ENCODE measurements at places on chromosomes 3 and 15. TPM values are rescaled to one million over a fixed set of nuclear protein-coding genes. Genes with fewer than 3 reads are reported as not detected.

DNA sequence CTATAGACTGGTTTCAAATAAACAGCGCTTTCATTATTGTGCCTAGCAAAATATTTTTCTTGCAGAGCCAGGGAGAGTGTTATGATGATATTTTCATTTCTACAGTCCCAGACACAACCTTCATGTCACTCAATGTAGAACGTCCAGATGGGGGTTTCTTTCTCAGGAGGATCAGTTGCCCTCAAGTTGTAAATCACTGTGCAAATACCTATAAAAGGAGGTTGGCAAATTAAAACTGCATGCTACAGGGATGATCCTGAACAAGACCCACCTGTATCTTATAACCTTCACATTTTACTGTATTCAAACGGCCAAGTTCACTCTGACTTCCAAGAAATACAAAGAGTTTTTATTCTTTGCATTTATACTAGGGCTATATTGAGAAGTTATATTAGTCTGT is 486.0 kb downstream of the EDEM1 start:
- no peak for DNase-seq

DNA sequence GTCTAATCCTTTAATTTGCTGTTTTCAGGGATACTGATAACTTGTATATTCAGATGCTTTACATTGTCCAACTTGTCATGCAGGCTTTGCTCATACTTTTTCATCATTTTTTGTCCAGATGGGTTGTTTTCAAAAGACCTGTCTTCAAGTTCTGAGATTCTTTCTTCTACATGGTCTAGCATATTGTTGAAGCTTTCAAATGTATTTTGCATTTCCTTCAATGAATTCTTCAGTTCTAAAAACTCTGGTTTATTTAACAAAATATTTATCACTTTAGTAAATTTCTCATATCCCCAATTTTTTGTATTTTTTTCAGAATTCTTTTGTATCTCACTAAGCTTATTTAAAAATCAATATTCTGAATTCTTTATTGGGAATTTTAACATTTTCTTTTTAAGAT is 388.3 kb upstream of the IL12A start:
- DNase-seq: no peak

GRCh38 chr3:99410789-99411311 is 227.5 kb upstream of the COL8A1 start:
- DNase-seq: no peak

DNA sequence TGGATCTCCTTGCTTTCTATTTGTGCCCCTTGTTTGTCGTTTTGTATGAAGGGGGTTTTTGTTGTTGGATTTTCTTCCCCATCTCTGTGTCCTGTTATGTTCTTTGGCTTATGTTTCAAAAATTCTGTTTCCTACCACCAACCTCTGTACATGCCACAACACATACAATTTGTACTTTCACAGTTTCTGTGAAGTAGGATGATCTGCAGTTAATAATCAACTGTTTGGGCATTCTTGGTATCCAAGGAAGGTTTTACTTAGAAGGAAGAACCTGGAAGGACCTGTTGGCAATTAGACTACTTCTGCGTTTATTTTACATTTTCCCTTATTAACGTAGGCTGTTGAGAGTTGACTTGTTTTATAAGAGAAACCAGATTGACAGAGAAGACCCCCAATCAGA is 8.3 kb downstream of the SETD5 start:
- no peak for DNase-seq

DNA sequence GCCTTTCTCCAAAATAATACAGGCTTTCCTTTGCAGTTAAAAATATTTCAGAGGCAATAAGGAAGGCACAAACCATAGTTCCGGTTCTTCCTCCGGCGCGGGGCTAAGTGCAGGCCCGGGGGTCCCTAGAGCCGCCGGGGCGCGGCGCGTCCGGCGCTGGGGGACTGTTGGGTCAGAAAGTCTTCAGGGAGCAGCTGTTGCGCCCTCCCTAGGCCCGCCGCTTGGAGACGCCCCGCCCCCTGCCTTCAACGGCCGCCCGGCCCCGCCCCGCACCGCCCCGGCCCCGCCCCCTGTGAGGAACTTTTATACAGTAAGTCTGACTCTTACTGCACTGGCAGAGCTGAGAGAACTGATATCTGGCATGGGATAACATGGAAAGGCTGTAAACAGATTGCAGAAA is 283.1 kb upstream of the ARL6 start:
- DNase-seq: no peak

GRCh38 chr3:39275963-39276593 is 3.8 kb downstream of the CX3CR1 start:
- no peak for DNase-seq

- no peak for DNase-seq
Observed at GRCh38 chr3:119571230-119571629, 8.1 kb upstream of the ADPRH start.

- no peak for DNase-seq
Observed at GRCh38 chr3:112794622-112795172, 52.0 kb downstream of the CD200R1L start.

DNA sequence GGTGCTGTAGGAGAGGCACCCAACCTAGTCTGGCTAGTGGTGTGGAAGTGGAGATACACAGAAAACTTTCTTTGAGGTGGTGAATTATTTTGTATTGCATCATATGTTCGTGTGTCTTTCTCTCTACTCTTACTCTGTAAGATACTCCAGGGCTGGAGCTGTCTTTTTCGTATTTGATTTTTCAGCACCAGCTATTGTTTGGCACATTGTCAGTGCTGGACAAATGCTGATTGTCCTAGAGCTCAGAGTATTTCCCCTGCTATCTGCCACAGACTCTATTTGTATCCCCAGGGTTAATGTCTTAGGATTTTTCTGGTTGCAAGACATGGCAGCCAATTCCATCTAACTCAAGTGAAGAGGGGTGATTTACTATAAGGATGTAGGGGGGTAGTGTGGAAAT is 110.5 kb downstream of the SAMMSON start:
- DNase-seq: no peak

GRCh38 chr3:118817748-118818165 is 216.9 kb downstream of the IGSF11 start:
- DNase-seq: peak; percentile 64

DNA sequence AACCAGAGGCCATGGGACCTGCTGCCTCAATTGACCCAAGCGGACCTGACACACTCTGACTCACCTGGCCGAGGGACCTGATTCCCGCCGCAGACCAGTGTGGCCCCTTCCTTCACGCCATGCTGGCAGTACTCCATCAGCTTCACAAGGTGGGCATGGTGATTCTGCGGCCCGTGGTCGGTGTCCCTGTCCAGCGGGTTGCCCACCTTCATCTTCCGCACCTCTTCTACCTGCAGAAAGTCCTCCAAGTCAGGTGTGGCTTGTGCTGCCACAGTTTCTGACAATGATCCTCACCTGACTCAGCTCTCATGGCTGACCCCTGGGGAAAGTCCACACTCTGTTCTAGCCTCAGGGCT is 25.9 kb upstream of the SLC41A3 start:
- peak; percentile 34 for DNase-seq

GRCh38 chr3:188343894-188344293 is 189.9 kb downstream of the LPP start:
- DNase-seq: no peak

GRCh38 chr3:124584245-124584551 is 146.1 kb upstream of the UMPS start:
- DNase-seq: no peak

DNA sequence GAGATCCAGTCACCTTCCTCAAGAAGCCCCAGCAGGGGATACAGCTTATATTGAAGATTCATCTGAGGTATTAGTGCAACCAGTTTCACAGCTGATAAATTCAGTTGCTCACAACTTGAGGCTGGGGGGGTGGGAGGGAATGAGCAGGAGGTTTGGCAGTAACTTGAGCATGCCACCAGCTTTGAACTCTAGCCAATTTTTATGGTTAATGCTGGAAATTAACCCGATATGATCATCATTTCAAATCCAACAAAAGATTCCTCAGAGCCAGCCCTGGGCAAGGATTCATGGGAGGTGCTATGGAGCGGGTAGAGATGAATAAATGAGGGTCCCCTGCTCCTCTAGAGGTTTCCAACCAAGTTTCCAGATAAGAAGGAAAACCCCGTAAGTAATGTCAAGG is 73.1 kb upstream of the HES1 start:
- no peak for DNase-seq

DNA sequence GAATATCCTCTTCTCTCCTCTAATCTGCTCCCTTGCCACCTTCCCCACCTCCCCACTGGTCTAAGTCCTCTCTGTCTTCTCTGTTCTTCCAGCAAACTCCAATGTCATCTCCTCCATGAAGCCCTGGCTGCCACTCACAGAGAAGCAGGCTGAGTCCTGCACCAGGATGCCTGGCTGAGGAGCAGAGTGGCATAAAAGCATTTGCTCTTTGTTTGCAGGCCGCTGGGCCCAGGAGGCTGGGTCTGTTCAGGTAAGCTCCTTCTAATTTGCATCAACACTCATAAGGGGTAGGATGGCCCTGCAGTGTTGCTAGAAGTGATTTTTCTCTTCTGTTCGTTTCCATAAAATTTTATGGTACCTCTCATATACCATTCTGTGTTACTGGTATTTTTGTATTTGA is 43.2 kb upstream of the KLHL25 start:
- no peak for DNase-seq

GRCh38 chr3:71436337-71436736 is 147.2 kb downstream of the FOXP1 start:
- no peak for DNase-seq

DNA sequence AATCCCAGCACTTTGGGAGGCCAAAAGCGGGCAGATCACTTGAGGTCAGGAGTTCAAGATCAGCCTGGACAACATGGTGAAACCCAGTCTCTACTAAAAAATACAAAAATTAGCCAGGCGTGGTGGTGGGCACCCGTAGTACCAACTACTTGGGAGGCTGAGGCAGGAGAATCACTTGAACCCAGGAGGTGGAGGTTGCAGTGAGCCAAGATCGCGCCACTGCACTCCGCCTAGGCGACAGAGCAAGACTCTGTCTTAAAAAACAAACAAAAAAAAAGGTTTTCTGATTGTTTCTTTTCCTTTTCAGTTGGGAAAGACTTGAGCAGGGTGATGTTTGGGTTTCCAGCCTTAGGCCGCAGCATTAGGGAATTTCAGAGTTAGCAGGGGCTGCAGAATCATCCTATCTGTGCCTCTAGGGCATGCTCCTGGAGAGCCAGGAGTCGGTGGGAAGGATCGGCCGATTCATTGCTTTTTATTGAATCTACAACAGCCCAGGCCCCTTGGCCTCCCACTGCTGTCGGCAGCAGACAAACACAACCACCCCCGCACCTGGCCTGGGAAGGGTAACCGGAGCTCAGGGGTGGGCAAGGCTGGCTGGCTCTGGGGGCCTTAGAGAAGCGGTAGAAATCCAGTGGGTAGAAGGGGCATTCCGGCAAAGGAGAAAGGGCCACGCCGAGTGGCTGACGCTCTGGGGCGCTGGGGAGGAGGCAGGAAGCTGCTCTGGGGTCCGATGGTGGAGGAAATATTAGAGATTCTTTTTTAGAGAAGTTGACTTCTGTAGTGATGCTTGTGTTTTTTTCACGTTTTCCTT is 6.3 kb downstream of the CHAC1 start:
- no peak for DNase-seq

DNA sequence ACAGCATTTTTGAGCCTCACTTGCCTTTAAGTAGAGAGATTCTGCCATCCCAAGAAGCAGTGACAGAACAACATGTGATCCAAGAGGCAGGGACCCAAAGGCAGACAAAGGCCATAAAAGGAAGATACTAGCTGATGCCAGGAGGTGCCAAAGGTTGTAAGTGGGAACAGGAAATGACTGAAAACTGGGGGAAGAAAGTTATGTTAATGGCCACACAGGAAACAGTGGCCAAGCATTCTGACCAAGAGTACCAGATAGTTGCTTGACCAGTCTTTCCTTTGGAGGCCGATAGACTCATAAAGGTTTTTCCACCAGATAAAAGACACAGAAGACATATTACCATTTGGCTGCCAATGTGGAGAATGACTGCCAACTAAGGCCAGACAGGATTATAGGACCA is 274.5 kb upstream of the PEX5L start:
- no peak for DNase-seq

DNA sequence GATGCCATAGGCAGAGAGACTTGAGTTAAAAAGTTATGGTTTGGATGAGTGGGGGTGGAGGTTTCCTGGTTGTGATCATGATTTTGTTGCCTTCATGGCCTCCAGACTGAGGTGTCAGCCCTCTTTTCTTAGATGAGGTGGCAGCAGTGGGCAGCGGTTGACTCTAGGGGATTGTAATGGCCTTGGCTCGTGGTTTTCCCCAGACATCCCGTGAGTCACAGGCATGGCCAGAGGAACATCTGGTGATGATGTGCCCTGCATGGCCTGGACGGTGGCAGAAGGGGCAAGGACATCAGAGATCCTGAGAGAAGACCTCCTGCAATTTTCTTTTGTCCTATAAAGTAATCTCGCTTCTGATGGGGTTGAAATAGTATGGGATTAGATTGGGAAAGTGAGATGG is 12.4 kb downstream of the RETNLB start:
- no peak for DNase-seq

- no peak for DNase-seq
Observed at GRCh38 chr3:164470471-164470870, 607.8 kb downstream of the SI start.

GRCh38 chr3:50168388-50168787 is 13.3 kb downstream of the SEMA3F start:
- DNase-seq: no peak

DNA sequence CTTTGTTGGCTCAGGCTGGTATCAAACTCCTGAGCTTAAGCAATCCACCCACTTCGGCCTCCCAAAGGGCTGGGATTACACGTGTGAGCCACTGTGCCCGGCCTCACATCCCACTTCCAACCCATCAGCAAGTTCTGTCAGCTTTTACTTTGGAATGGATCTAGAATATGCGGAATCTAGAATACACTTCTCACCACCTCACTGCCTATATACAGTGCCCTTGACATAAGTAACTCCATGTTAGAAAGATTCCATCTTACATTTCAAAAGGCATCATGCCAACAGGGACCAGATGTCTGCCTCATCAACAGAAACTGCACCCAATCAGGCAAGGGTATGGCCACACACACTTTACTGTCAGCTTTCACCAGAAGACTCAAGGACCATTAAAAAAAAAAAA is 9.9 kb upstream of the RBSN start:
- DNase-seq: no peak

GRCh38 chr3:157460253-157460652 is 23.6 kb downstream of the PTX3 start:
- no peak for DNase-seq

GRCh38 chr3:99943931-99944761 is 126.5 kb downstream of the CMSS1 start:
- no peak for DNase-seq

DNA sequence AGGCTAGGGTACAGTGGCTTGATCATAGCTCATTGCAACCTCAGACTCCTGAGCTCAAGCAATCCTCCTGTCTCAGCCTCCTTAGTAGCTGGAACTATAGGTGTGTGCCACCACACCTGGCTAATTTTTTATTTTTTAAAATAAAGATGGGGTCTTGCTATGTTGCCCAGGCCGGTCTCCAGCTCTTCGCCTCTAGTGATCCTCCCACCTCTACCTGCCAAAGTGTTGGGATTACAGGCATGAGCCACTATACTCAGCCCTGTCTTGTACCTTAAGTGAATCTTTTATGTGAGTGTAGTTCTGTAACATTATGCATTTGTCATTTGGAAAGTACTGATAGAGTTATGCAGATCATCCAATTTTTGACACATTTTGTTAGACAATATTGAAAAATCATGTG is 66.9 kb upstream of the C15orf39 start:
- DNase-seq: no peak

CTXN2 gene
- not detected for total RNA-seq

RLBP1 gene
- total RNA-seq: 0.48 TPM

SPSB4 gene
- not detected for total RNA-seq

P2RY12 gene
- not detected for total RNA-seq

GNB4 gene
- 7.2 TPM for total RNA-seq

C3orf52 gene
- total RNA-seq: 0.64 TPM

GRM7 gene
- total RNA-seq: not detected

TGM5 gene
- 2.0 TPM for total RNA-seq

GUCA1C gene
- not detected for total RNA-seq

GOLGA6D gene
- total RNA-seq: not detected
